ENCODE measurements at places on chromosomes 1 and 21.

GRCh38 chr1:1355416-1355815, 2.9 kb downstream of the MXRA8 start:
- DNase-seq: no peak

- no peak for DNase-seq
These were observed 28.1 kb downstream of the SMAP2 start for GRCh38 chr1:40401473-40402201.

DNA sequence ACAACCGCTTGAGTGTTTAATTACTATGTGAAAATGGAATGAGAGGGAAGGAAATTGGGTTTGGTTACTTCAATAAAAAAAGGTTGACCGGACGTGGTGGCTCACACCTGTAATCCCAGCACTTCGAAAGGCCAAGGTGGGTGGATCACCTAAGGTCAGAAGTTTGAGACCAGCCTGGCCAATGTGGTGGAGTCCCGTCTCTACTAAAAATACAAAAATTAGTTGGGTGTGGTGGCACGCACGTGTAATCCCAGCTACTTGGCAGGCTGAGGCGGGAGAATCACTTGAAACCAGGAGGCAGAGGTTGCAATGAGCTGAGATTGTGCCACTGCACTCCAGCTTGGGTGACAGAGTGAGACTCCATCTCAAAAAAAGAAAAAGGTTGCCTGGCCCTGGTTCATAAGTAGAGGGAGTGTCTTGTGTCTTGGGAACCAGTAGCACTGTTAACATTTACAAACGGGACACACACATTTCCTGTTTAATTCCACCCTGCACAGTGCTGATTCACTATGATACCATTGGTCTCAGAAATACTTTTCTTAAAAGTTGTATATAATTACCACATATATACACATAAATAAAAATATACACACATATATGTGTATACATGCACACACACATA, 27.6 kb upstream of the CLDN14 start:
- no peak for DNase-seq

GRCh38 chr1:116031302-116031835, 55.1 kb downstream of the SLC22A15 start:
- DNase-seq: no peak

DNA sequence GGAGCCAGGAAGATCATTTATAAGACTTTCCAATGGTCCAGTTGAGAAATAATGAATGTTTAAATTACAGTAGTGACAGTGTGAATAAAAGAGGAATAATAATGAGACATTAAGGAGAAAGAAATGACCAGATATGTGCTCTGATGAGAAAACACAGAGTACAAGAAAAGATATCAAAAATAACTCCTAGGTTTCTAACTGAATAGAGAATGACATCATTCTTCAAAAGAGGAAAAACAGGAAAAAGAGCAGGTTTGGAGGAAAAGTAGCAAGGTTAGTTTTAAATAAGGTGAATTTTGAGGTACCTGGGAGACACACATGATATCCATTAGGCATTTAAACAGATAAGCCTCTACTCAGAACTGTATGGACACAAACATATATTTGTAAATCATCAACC, 55.0 kb downstream of the ANKRD13C start:
- DNase-seq: no peak

- DNase-seq: no peak
These were observed 347.9 kb downstream of the USH2A start for GRCh38 chr1:216075339-216075738.

All from stimulated activated CD8-positive, alpha-beta memory T cell treated with anti-CD3 and anti-CD28 coated beads, Interleukin-7, amount 100 ng/mL, for 1 hour (primary cell).